ENCODE measurements at places on chromosomes 16 and 17.

DNA sequence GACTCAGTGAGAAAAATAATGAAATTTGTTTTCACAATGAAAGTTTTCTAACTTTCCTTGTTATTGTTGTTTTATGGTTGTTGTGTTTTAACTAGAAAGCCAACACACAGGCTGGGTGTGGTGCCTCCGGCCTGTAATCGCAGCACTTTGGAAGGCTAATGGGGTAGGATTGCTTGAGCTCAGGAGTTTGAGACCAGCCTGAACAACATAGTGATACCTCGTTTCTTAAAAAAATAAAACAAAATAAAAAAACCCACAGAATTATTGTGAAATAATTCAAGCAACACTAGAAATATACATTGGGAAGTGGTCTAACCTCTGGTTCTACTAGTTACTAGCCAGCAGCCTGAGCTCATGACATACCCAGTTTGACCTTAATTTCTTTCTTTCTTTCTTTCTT lies 630 bp downstream of the MILR1 start:
- no peak for DNase-seq

- DNase-seq, result no peak
These were observed 2.9 kb upstream of the AOC3 start for GRCh38 chr17:42848093-42848492.

- no peak for DNase-seq
These were observed 68.7 kb downstream of the WSCD1 start for GRCh38 chr17:6138761-6139446.

DNA sequence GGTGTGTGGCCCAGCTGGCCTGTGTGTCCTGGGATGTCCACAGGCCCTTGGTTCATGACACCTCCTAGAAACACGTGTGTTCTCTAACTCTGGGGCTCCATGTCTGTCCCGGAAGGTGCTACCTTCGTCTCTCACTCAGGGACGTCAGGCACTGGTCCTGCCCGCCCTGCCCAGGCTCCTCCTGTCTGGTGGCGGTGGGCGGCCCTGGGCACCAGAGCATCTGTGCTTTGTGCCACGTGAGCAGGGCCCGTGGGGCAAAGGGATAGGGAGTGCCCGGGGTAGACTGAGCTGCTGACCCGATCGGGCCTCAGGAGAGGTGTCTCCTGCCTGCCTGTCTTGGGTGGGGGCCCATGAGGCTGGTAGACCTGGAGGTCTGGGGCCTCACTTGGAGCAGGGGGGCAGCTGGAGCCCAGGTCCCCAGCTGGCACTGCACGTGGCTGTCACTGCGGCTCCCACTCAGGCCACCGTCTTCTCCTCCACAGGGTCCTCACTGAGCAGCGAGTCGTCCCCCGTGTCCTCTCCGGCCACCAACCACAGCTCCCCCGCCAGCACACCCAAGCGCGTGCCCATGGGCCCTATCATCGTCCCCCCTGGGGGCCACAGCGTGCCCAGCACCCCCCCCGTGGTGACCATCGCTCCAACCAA lies 35.1 kb downstream of the GSE1 start:
- DNase-seq, result no peak

DNA sequence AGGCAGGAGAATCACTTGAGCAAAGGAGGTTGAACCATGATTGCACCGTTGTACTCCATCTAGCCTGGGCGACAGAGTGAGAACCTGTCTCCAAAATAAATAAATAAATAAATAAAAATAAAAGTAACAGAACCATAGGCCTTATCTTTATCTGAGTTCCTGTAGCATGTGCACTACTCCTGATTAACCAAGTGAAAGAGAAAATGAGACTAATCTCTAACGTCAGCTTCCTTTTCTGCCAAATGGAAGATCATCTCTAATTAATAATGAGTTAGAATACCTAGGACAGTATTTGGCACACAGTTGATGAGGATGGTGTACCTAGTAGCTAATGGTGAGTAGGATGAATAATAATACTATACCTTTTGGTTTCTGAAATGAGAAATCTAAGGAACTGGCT lies 520.4 kb downstream of the WWOX start:
- DNase-seq, result no peak

DNA sequence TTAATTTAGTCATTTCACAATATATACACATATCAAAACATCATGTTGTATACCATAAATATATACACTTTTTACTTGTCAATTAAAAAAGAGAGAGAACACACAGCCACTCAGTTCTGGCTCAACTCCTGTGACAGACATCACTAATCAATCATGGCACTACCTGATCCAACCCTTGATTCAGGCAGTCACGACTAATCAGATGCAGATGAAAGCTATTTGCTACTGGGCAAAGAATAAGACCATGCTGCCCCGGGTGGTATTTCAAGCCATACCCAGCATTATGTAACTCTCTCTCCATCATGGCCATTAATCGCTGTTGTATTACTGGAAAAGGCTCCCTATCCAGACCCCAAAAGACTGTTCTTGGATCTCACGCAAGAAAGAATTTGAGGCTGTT lies 345.7 kb downstream of the HAPSTR1 start:
- DNase-seq, result no peak

DNA sequence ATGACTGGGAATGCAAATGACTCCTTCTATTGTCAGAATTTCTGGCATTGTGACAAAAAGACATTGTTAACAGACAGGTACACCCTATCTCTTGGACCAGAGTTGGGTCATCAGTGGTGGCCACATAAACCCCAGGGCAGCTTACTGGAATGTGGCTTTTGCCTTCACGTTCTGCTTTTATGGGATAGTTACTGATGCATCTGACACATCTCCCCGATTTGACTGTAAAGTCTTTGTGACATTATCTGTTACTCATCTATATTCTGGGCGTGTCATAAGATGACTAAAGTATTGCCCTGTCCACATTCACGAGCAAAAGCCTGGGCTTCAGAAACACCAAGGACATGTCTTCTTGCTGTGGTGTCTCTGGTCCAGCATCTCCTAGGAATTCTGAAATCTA lies 18.7 kb upstream of the AQP8 start:
- DNase-seq, result no peak

DNA sequence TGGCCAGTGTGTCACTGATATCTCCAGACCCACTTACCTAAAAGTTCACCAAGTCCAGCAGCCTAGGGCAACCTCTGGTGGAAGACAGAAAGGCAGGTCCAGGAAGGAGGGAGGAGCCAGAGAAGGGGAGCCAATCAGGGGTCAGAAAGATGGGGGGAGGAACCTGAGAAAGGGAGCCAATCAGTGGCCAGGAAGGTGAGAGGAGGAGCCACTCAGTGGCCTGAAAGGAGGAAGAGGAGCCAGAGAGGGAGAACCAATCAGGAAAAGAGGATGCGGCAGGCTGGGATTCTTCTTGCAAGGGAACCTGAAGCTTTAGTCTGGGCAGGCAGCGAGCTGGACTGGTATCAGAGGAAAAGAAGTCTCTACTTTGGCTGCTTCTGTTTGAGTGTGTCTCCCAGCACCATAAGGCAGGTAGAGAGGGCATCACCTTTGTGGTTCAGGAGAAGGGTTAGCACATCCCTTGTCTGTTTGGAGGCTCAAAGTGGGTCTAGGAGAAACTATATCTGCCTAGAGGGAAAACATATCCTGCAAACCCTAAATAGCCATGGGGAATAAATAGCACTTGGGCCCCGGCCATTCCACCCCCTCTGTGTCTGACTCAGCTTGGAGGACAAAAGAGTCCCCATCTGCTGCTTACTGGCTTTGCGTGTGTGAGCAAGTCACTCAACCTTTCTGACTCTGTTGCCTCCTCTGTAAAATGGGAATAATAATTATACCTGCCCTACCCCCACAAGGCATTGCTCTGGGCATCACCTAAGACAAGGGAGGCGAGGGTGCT lies 43.4 kb upstream of the CRHR1 start:
- DNase-seq, result no peak

DNA sequence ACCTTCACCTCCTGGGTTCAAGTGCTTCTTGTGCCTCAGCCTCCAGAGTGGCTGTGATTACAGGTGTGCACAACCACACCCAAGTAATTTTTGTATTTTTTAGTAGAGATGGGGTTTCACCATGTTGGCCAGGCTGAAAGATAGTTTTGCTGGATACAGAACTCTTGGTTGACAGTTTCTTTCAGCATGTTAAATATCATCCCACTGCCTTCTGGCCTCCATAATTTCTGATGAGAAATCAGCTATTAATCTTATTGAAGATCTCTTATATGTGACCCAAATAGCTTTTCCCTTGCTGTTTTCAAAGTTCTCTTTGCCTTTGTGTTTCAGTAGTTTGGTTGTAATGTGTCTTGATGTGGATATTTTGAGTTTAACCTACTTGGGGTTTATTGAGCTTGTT lies 50.3 kb upstream of the BRD7 start:
- no peak for DNase-seq

DNA sequence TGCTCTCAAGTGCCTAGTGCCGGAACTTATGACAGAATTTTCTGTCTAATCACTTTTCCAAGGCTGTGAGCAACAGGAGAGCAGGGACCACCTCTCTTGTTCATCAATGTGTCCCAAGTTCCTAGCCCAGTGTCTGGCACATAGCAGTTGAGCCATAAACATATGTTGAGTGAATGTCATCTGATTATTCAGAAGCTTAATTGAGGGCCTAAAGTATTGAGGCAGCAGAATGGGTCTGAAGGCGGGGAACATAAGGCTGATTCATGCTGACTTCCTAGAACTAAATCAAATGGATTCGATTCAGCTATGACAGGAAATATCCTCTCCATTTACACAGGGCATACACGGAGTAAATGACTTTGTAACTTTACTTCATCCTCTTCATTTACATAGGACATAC lies 438.0 kb upstream of the ZFHX3 start:
- DNase-seq, result no peak

- DNase-seq, result peak; percentile 35
These were observed 21.1 kb downstream of the WIPI1 start for GRCh38 chr17:68435876-68436842.

DNA sequence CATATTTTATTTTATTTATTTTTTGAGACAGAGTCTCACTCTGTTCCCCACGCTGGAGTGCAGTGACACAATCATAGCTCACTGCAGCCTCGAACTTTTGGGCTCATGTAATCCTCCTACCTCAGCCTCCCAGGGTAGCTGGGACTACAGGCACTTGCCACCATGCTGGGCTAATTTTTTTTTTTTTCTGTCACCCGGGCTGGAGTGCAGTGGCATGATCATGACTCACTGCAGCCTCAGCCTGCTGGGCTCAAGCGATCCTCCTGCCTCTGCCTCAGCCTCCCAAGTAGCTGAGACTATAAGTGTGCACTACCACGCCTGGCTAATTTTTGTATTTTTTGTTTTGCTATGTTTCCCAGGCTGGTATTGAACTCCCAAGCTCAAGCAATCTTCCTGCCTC lies 17.1 kb downstream of the UNC45B start:
- no peak for DNase-seq

GRCh38 chr16:9647981-9648701 lies 534.1 kb downstream of the GRIN2A start:
- DNase-seq, result no peak

DNA sequence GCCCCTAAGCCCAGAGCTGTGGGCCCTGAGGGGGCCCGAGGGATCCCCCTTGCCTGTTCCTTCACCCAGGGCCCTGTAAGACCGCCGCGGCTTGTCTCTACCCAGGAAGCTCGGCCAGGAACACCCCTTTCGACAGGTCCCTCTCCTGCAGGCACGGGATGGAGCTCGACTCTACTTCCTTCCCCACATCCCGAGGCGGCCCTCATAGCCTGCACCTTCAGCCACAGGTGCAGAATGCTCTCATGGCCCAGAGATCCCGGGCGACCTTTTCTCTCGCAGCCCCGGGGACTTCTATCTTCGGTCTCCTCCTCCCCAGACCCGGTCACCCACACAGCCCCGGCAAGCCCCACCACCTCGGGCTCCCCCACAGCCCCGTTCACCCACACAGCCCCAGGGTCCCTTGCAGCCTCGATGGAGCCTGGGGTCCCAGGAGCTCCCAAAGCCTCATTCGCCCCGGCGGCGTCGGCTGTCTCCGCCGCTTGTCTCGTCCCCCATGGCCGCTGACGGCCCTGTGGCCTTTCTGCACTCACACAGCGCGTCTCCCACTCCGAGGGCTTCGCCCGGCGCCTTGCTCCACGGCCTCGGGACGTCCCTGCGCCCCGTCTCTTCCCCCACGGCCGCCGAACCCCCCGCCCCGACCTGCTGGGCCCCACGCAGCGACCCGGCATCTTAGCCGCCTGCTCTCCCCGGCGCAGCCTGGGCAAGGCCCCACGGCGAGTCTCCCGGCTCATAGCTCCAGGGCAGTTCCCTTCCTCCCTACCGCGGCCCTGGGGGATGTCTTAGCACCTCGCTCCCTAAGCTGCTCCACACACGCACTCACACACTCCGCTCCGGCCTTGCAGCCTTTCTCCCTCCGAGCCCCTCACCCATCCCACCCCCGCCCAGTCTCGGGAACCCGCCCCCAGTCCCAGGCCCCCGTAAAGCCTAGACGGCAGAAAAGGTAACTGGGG lies 650 bp downstream of the KIAA0753 start:
- no peak for DNase-seq

- no peak for DNase-seq
These were observed 47.3 kb downstream of the TTC19 start for GRCh38 chr17:16046966-16047365.
